ENCODE measurements at places on chromosomes 1 and 21.
A peak's percentile ranks its signal among the peaks of the same experiment; 100 is the strongest.

DNA sequence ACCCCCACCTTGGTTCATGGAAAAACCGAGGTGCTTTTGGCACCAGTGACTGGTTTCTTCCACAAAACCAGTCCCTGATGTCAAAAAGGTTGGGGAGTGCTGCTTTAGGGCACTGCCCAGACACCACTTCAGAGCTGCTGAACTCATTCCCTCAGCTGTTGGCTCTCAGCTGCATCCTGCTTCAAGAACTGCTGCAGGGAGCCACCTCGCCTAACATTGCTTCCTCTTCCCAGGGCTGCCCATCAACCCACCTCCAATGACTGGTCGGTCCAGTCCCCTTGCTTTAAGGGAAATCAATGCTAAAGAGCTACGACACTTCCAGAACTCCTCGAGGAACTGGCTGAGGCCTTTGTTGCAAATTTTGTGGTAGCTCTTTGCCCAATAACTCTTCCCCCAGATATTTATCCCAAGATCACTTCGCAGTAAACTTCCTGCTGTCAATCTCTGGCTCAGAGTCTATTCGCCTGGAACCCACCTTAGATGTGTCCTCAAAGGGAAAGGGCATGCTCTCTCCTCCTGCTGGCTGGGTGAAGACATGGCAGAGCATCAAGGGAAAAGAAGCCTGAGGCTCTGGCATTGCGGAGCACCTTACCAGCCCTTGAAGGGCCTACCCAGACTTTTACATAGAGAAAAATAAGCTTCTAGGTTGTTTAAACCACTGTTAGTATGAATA is 29.0 kb downstream of the C1orf52 start:
- DNase-seq, result no peak

DNA sequence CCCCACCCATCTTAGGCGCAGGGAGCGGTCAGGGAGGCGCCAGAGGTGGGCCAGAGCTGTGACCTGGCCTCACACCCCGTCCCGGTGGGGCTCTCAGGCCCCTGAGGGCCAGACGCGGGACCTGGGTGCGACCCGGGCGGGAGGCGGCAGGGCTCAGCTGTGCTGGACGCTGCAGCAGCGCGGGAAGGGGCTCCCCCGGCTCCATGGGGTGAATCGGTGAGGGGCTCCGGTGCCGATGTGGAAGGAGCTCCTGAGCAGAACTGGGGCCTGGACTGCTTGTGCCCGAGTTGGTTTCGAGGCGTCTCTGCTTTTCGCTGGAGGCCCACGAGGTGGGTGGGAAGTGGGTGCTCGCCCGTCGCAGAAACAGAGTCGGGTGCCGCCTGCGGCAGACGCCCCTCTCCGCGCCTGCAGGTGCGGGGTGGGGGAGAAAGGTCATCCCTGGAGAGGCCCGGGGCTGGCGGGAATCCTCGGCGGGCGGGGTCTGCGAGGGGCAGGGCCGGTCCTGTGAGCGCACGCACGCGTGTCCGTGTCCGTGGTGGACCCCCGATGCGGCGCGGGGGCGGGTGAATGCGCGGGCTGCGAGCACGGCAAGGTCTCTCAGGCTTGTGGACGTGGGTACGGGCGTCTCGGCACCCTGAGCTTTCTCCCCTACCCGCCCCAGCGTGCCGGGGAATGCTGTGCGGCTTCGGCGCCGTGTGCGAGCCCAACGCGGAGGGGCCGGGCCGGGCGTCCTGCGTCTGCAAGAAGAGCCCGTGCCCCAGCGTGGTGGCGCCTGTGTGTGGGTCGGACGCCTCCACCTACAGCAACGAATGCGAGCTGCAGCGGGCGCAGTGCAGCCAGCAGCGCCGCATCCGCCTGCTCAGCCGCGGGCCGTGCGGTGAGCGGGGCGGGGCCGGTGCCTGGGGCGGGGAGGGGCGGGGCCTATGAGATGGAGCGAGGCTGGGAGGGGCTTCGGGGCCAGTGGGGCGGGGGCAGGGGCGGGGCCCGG is 20.4 kb downstream of the AGRN start:
- peak; percentile 65 for DNase-seq

- DNase-seq, result no peak
Measured at GRCh38 chr1:109573785-109574184, 25.4 kb downstream of the GNAI3 start.

DNA sequence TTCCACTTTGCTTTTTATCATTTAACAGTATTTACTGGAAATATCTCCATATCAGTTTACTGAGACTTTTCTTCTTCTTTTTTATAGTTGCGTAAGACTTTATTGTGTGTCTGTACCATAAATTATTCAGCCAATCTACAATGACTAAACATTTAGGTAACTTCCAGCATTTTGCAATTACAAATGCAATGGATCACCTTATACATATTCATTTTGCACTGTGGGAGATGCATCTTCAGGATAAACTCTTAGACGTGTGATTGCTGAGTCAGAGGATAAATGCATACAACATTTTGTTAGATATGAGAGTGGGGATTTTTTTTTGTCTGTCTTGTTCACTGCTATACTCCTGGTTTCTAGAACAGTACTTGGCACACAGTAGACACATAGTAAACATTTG is 95.7 kb upstream of the GCLM start:
- no peak for DNase-seq

DNA sequence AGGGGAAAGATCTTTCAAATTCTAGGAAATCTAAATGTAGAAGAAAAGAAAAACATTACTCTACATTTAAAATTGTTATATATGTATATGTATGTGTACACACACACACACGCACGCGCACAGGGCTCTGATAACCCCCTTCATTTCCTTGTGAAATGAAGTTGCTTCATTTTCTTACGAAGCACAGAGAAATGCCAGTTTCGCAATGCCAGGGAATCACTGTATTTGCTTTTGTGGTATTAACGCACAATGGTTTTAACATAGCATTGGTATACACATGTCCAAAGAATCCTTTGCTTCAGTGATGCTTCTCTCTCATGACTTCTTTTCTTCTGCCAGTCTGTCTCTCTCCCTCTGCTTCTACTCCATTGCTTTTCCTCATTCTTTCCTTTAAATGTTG is 8.4 kb upstream of the DDAH1 start:
- DNase-seq, result peak; percentile 50

DNA sequence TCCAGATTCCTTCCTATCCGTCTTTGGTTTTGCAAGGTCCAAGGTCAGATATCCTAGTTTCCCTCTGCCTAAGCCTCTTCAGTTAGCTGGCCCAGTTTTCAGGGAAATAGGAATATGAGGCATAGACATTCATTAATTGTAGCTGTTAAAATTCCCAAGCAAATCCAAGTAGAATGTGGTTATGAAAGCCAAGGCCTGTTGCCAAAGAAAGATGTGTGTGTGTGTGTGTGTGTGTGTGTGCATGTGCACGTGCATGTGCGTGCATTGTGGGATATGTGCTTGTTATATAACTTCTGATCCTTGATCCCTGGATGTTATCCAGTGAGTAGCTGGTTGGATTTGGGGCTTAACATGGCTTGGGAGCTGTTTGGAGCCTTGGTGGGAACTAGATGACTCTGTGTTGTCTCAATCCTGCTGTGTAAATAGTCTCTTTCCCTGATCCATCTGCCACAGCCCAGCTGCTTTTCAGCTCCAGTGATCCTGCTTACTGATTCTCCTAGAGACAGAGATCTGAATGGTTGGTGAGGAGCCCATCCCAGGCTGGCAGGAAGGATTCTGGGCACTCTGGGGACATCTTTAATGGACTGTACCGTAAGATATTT is 70.6 kb upstream of the GCLM start:
- DNase-seq, result no peak

GRCh38 chr1:53641481-53642214 is 97.3 kb downstream of the GLIS1 start:
- DNase-seq, result no peak

DNA sequence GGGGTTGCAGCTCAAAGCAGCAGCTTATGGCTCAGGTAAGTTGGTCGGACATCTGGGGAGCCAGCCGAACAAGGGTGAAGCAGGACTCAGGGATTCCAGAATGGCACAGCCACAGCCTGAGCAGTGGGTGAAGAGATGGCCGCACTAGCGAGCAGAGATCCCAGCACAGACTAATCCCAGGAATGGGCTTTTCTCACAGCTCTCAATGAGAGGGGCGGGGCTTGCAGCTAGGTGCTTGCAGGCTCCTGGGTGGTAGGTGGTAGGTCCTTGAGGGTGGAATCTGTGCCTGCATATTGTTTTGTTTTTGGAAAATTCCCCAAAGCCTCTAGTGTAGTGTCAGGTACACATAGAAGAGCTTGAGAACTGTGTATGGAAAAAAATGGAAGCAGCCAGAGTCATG is 9.0 kb downstream of the KIAA0040 start:
- no peak for DNase-seq

DNA sequence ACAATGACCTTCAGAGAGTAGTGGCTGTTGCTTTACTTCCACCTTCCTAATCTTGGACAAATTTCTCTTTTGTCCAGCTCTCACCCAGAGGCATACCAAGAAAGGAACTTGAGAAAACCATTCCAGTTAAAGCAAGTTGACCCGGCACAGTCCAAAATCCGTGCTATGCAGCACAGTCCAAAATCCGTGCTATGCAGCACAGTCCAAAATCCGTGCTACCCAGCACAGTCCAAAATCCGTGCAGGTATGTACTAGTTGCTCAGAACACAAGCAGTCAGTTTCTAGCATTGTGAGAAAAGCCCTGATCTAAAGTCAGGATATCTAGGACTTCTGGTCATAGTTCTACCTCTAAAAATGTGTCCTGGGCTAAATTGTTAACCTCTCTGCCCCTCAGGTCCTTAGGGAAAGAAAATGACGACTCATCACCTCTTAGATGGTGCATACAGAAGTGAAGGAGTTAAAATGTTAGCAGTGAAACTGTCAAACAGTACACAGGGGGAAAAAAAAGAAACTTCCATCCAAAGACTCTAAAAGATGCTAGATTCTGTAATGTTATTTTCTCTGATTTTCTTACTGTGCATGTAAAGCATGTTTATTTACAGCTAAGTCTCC is 40.3 kb upstream of the ENAH start:
- no peak for DNase-seq

DNA sequence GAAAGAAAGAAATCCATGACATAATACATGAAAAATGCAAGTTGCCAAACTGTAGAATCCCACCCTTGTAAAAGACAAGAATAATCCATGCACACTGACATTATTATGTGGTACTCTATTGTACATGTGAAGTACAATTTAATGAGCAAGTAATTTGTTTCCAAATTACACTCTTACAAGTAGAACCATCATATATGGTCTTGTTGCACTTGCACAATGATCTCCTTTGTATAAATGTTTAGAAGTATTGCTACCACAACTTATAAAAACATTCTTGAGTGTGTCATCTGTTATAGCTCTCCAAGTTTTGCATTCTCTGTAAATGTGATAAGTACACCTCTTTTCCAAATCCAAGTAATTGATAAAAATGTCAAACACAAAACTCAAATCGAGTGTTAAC is 29.1 kb upstream of the ZNF281 start:
- no peak for DNase-seq

GRCh38 chr1:175319912-175320230 is 127.3 kb upstream of the KIAA0040 start:
- no peak for DNase-seq

GRCh38 chr1:69569175-69569541 is 1.4 kb downstream of the LRRC7 start:
- DNase-seq, result no peak

- DNase-seq, result no peak
Measured at GRCh38 chr1:41242342-41243078, 404 bp upstream of the SCMH1 start.

DNA sequence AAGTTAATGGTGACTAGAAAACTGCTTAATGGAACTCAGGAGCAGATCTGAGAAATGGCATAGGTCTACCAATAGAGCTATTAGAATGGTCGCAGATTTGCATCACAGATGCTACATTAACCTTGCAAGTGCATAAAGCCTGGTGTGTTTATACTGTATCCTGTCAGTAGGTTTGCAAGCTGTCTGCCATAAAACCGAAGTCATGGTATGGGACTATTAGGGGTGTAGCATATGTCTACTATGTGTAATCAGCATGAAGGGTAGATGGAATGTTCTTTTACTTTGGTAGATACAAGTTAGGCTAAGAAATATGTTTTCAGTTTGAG is 574.2 kb upstream of the ADGRL2 start:
- no peak for DNase-seq

GRCh38 chr1:229229721-229230139 is 41.2 kb upstream of the RAB4A start:
- no peak for DNase-seq

DNA sequence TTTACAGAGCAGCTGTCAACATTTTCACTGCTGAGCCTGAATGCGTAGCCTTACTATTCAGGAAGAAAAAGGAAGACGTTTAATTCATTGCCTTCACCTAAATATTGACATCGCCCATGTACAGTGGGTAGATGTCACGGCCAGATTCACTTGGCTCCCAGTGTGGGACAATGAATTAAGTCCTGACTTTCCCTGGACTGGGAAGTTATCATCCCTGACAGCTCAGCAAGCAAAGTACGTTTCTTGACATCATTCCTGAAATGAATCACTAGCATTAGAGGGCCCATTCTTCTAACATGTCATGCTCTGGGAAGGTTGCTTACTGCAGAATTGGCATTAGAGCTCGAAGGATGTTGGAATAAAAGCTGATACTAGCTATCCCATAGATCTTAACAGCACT is 37.8 kb downstream of the LRRC53 start:
- no peak for DNase-seq

DNA sequence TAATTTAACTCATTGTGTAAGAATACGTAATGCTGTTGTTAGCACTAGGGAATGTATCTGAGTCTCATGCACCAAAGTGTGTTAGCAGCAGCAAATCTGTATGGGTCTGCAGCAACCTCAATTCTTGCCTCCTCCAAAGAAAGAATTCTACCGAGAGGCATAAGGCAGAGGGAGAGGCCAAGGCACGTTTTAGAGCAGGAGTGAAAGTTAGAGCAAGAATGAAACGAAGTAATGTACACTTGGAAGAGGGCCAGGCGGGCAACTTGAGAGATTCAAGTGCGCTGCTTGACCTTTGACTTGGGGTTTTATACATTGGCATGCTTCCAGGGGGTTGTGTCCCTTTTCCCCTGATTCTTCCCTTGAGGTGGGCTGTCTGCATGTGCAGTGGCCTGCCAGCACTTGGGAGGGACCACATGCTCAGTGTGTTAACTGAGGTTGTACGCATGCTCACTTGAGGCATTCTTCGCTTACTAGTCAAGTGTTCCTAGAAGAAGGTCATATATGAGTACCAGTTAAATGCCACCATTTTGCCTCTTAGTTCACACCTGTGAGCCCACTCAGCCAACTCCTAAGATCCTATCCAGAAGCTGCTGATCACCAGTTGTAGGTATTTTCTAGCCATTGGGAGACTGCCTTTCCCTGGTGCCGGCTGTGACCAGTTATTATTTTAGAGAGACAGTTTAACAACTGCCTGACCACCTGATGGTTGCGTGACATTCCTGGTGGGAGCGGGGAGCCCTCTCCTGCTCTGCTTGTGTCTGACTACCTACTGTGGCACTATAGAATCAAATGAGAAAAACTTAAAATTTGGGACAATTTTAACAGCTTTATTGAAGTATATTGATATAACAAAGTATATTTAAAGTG is 2.7 kb upstream of the CNN3 start:
- no peak for DNase-seq

- peak; percentile 74 for DNase-seq
Measured at GRCh38 chr1:234921266-234922062, 207.2 kb downstream of the TOMM20 start.

- no peak for DNase-seq
Measured at GRCh38 chr1:230892018-230892491, 23.7 kb upstream of the C1orf198 start.

Data from brain microvascular endothelial cell (primary cell).